T-helper 17 cell (primary cell): ENCODE measurements at places on chromosomes 13 and 19. TPM values are rescaled to one million over a fixed set of nuclear protein-coding genes. Genes with fewer than 3 reads are reported as not detected.

Gene TUBB4A
- total RNA-seq, result 1.6 TPM

Gene DIRAS1
- 0.40 TPM for total RNA-seq

Gene ZSCAN5A
- total RNA-seq, result 11.1 TPM

Gene PLEKHA4
- total RNA-seq, result 3.0 TPM

Gene ZNF575
- total RNA-seq, result 4.0 TPM

Gene NRTN
- total RNA-seq, result 0.39 TPM

Gene SMIM17
- total RNA-seq, result not detected

Gene STOML3
- not detected for total RNA-seq

Gene PSG11
- total RNA-seq, result 0.37 TPM

Gene HTR2A
- not detected for total RNA-seq

Gene CD79A
- total RNA-seq, result 27.3 TPM

DNA sequence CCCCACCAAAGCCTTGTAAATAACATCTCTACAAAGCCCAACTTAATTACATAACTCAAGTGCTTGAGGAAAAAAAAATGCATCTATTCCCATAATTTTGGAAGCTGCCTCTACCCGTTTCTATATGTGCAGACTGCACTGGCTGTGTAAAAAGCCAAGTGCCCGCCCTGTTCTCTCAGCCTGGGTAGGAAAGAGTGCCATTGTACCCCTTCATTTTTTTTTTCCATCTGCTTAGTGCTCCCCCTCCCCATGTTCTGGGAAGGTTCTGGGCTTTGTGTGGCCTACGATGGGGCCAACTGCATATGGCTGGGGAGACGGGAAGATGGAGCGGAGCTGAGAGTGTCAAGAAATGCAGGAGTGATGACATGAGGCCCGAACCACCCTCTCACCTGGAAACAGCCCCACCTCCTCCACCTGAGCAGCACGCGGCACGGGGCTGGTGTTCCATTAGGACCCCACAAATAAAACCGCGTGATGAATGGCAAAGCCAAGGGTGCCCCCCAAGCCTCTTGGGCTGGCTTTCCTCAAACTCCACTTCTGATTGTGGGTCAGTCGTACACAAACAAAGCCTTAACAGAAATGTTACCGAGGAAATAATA lies 42.1 kb downstream of the TSHZ3 start:
- H3K27me3 ChIP-seq, result peaks cover 6% of the 10 kb centered on the region
- H3K4me3 ChIP-seq, result no peak overlapping the region
- DNase-seq, result no peak
- no peak overlapping the region for H3K27ac ChIP-seq
- H3K36me3 ChIP-seq, result no peaks in the 10 kb centered on the region
- H3K4me1 ChIP-seq, result no peaks in the 10 kb centered on the region

DNA sequence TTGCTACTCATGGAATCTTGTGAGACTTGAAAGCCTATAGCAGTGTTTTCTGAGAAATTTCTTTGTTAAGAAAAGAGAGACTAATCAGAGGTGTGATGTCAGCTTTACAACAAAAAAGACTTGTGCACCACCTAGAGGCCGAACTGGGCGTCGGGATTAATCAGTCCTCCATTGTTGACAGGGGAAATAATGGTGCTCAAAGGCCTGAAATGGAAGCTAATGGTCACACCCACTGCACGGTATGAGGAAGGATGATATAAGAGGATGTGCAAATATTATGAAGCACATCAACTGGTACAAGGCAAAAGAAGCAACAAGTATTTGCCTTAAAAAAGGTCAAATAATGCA lies 480.2 kb upstream of the MIR17HG start:
- no peak for DNase-seq
- H3K27ac ChIP-seq, result no peak overlapping the region
- H3K4me1 ChIP-seq, result no peaks in the 10 kb centered on the region
- H3K4me3 ChIP-seq, result no peak overlapping the region
- H3K27me3 ChIP-seq, result no peaks in the 10 kb centered on the region

DNA sequence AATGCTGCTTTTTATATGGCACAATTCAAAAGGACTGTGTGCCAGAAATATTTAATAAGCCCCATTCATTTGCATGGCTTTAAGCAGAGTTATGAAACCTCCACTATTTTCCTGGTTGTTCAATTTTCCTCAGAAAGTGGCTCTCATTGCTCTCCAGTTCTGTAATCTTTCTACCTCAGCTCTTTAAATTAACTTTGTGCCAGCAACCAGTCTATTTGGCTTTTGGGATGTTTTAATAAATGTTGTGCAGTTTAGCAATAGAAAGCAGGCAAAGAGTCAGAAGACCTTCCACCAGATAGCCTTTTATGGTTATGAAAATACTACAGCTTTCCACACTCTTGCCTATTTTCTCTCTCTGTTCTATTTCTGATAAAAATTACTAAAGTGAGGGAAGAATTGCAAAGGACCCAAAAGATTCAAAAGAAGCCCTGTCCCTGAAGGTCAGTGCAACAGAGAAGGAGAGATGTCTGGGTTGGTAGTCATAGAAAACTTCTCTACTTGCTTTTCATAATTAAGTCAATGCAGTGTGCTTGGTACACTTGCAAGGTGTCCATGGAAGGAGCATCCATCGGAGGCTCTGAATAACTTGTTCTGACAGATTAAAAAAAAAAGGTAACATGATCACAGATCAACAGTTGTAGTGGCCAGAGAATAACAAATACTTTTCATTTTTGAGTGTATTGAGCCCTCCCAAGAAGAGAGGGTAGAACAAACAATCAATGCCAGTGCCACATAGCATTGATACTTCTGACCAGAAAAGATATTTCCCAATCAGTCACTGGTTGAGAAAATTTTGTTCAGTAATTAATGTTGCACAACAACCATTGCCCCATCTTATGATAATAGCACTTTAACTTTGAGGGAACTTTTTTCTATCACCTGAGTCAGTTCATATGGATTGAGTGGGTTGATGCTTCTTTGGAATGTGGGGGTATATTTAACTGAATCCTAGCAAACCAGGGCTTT lies 48.4 kb upstream of the SPRY2 start:
- H3K4me3 ChIP-seq, result no peak overlapping the region
- DNase-seq, result no peak
- no peaks in the 10 kb centered on the region for H3K27me3 ChIP-seq
- H3K4me1 ChIP-seq, result no peaks in the 10 kb centered on the region

GRCh38 chr19:2176337-2176994 lies 12.7 kb downstream of the DOT1L start:
- H3K27ac ChIP-seq, result no peak overlapping the region
- peaks cover 18% of the 10 kb centered on the region for H3K4me1 ChIP-seq
- no peak overlapping the region for H3K4me3 ChIP-seq
- no peaks in the 10 kb centered on the region for H3K36me3 ChIP-seq
- no peaks in the 10 kb centered on the region for H3K27me3 ChIP-seq

DNA sequence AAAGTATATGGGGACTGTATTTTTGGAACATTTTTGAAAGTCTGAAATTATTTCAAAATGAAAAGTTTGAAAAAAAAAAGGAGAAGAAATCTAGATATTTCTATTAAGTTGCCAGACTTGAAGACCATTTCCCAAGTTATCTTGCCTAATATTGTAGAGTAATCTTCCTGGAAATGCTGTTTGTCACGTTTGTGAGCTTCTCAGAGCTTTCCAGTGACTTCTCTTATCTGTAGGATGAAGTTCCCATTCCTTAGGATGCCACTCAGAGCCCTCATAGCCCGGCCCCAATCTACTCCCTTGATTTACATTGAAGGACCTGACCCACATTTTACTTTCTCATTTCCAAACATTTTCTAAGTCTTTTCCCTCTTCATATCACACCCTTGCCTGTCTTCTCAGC lies 23.6 kb downstream of the CEACAM8 start:
- peaks cover 6% of the 10 kb centered on the region for H3K4me1 ChIP-seq
- no peak overlapping the region for H3K4me3 ChIP-seq
- DNase-seq, result no peak
- peaks cover 27% of the 10 kb centered on the region for H3K27me3 ChIP-seq
- H3K27ac ChIP-seq, result no peak overlapping the region

DNA sequence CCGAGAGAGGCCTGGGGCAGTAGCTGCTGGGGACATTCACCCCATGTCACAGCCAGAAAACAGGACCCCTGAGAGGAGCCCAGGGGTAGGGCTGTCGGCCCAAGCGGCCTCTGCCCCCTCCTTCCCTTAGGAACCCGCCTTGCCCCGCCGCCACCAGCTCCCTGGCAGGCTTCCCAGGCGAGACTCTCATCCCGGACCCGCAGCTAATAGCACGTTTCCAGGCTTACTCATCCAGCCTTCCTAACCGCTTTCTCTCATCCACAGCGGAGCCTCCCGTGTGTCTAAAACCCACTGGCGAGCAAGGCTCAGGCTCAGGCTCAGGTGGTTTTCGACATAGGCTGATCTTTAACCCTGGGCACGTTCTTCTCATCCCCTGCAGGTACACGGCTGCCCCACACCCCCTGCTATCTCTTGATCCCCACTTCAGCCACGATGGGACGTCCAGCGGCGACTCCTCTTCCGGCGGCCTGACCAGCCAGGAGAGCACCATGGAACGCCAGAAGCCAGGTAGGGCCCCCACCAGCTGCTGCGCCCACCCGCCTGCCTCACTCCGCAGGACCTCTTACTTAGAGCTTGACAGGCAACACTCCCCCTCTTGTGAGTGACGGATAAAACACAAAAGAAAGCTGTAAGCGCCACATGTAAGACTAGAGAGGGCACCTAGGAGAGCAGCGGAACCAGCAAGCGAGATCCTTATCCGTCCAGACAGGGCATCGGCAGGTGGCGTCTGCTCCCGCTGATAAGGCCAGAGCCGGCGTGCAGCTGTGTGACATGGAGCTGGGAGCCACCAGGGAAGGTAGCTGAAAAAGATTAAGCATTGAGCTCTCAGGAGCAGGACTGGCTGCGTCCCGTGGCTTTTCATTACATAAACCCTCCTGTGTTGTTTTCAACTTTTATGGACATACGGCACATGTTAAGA lies 71.3 kb downstream of the DPF1 start:
- no peaks in the 10 kb centered on the region for H3K4me1 ChIP-seq
- H3K27me3 ChIP-seq, result no peaks in the 10 kb centered on the region
- no peak overlapping the region for H3K4me3 ChIP-seq
- peaks cover 3% of the 10 kb centered on the region for H3K36me3 ChIP-seq
- no peak for DNase-seq

DNA sequence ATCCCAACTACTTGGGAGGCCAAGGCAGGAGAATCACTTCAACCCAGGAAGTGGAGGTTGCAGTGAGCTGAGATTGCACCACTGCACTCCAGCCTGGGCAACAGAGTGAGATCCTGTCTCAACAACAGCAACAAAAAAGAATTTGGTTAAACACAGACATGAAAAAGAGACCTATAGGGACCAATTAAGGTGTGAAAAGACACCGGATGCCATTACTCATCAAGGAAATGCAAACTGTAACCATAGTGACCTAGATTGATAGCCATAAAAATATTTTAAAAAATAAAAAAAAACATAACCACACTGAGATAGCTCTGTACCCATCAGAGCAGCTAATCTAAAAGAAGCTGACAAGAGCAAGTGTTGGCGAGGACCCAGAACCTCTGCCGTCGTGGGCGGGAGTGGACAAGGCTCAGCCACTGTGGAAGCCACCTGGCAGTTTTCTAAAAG lies 37.1 kb upstream of the ISYNA1 start:
- H3K36me3 ChIP-seq, result no peaks in the 10 kb centered on the region
- H3K27ac ChIP-seq, result peak overlapping the region; percentile 96
- H3K27me3 ChIP-seq, result no peaks in the 10 kb centered on the region
- no peak for DNase-seq
- H3K4me1 ChIP-seq, result peaks cover 62% of the 10 kb centered on the region

DNA sequence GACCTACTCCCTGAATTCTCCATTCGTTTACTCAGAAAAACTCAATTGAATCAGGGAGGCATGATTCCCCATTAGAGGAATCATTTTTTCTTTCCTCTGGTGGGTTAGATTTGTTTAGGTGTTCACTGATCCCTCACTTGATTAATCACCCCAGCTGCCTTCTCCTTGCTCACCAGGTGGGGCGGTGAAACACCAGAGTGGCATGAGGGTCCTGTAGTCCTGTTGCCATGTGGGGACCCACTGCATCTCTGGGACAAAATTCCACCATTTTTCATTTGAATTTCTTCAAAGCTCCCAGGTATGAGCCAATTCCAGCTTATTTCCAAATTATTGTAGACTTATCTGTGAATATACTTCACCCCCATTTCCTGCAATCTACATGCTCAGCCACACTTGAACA lies 462.7 kb upstream of the ZNF507 start:
- no peaks in the 10 kb centered on the region for H3K27me3 ChIP-seq
- H3K36me3 ChIP-seq, result no peaks in the 10 kb centered on the region
- DNase-seq, result no peak

DNA sequence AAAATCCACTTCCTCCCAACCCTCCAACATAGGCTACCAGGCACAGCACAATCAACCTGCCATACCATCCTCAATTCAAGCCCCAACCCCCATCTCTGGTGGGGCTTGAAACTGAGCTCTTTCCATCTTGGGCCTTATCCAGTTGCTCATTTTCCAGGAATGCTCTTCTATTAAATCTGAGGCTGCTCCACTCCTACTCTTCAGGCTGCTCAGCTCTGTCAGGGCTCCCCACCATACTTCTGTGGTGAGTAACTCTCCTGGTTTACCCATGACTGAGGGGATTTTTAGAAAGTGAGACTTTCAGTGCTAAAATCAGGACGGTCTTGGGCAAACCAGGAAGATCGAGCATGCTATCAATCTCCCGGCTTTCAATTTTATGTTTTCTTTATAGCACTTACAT lies 512.8 kb downstream of the LMO7 start:
- peaks cover 6% of the 10 kb centered on the region for H3K27me3 ChIP-seq
- H3K4me3 ChIP-seq, result no peak overlapping the region
- no peak overlapping the region for H3K27ac ChIP-seq
- DNase-seq, result no peak
- no peaks in the 10 kb centered on the region for H3K4me1 ChIP-seq

DNA sequence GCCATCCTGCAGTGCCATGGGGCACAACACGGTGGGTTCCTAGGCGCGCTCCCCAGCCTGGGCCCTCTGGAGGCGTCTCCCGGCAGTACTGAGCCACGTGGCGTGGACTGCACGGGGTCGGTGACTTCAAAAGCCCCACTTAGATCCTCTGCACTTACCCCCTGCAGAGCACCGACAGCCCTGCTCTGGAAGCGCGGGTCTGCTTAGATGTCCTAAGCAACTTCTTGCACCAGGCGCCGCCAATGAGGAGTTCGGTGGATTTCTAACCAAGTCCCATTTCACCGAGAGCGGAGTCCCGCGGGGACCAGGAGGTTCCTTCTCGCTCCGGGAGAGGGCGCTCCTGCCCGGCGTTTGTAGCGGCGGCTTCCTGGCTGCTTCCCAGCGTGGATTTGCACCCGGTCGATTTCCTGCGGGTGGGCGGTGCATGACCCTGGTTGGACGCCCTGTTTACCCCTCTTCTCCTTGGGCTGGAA lies 25.2 kb upstream of the ZNF845 start:
- H3K27ac ChIP-seq, result no peak overlapping the region
- H3K4me1 ChIP-seq, result no peaks in the 10 kb centered on the region
- DNase-seq, result no peak
- no peaks in the 10 kb centered on the region for H3K36me3 ChIP-seq
- peaks cover 7% of the 10 kb centered on the region for H3K27me3 ChIP-seq
- H3K4me3 ChIP-seq, result no peak overlapping the region

GRCh38 chr19:33419788-33420130 lies 46.2 kb downstream of the CEBPG start:
- H3K4me1 ChIP-seq, result peaks cover 14% of the 10 kb centered on the region
- no peaks in the 10 kb centered on the region for H3K36me3 ChIP-seq
- H3K27me3 ChIP-seq, result no peaks in the 10 kb centered on the region
- no peak overlapping the region for H3K27ac ChIP-seq
